ENCODE measurements at places on chromosomes 12 and 14.

DNA sequence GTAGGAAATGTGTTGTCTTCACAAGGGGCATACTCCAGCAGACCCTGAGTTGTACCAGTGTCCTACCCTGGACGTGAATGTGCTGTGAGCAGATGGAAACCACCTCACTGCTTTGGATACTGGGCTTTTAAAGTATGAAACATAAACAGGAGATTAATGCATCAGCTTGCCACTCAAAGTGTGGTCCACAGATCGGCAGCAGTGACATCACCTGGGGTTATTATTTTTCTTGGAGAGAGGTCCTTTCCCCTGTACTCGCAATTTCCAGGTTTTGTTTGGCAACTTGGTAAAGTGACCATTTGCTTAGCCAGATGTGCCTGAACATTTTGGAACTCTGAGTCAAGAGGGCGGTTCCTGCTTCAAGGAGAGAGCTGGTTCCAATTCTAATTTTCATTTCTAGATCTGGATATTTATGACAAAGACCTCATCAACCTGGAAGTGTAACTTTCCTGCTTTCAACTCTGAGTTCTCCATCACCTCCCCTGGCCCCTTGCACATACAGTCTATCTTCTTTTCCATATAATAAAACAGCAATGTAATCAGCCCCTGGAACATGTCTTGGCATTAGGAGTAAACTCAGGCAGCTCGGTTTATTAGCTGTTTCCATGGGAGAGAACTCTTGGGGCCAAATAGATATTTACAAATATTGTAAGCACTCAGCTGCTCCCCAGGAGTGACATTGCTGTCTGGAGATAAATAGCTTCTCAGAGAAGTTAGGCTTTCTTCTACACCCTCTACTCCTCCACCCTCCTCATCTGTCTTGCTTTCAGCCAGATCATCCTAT lies 237.0 kb upstream of the TBX3 start:
- DNase-seq, result no peak

GRCh38 chr12:54601841-54602240 lies 13.4 kb upstream of the PPP1R1A start:
- no peak for DNase-seq

DNA sequence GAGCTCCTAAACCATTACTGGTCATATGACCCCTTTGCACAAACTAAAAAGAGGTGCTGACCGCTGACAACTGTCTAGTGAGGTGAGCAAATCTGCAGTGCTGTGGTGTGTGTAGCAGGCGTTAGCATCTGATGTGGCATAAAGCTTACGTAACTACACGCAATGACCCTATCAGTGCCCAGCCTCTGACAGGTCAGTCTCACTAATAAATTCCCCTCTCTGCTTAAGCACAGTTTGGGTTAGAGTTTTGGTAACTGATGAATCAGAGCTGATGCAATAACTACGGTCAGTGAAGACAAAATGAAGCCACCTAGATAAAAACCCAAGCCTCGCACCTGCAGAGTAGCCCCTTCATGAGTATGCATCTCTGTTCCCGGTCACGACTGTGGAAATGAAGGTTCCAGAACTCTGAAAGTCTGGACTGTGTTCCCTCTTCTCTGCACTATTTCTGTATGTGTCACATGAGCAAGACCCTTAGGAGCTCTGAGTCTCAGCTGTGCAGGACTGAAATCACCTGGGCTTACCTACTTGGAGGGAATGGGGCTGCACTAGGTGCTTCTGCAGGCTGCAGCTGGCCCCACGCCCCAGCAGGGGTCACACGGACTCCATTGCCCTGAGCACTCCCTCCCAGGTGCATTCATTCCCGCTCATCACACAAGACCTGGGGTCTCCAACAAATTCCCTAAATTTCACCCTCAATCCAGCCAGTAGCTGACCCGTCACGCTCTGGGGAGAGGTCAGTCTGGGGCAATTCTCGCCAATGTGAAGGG lies 54.4 kb downstream of the RIMBP2 start:
- DNase-seq, result no peak

DNA sequence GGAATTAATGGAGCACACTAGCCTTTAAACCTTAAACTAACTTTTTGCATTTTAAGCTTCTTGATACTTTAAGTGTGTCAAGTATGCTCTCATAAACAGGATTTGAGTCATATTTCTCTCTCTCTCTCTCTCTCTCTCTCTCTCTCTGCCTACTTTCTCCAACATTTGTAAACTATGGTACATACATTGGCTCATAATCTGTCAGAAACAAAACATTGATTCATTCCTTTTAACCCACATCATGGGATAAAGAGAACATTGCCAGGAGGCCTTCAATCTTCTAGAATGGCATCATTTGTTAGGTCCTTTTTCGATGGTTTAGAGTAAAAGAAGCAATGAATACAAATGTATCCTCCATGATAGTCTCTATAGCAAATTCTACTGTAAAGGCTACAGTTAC lies 81.6 kb upstream of the RERGL start:
- DNase-seq, result no peak

- DNase-seq, result no peak
Observed at GRCh38 chr12:80625051-80625450, 82.4 kb upstream of the MYF6 start.

DNA sequence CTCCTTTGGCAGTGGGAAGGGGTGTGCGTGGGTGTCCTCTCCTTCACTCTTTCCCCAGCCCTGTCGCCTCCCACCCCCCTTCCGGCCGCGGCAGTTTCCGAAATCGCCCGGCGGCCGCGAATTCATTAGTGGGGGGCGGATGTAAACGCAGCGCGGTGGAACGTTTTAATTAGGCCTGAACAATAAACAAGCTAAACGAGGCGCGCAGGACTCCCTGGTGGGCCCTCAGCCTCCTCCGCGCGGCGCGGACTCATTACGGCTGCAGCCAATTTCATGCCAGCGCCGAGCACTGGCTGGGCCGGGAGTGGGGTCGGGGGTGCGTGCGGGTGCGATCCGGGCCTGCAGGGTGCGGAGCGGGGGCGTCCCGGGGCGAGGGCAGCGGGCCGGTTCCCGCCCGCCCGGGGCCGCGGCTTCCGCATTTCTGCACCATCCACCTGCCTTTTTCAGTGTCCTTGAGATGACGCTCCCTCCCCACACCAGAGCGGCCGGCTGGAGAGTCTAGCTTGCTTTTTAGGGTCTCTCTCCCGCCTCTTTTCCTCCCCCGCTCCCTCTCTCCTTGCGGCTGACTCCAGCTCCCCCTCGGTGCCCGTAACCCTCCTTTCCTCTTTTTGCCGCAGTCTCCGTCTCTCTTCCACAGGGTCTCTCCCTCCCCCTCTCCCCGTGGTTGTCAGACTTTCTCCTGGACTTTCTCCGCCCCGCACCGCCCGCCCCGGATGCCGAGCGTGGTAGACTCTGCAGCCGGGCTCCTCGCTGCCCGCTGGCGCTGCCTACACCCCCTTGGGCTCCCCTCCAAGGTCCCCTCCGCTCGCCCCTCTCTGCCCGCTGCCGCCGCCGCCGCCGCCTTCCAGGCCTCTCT lies at the start of gene CISTR:
TSS of gene CISTR (minus strand) at position 644 of the 856 bp plus-strand sequence.
- DNase-seq, result peak; percentile 66

GRCh38 chr14:96184737-96185136 lies 19.9 kb upstream of the BDKRB2 start:
- no peak for DNase-seq

- peak; percentile 49 for DNase-seq
Observed at GRCh38 chr12:102811110-102811737, 105.8 kb downstream of the PAH start.

DNA sequence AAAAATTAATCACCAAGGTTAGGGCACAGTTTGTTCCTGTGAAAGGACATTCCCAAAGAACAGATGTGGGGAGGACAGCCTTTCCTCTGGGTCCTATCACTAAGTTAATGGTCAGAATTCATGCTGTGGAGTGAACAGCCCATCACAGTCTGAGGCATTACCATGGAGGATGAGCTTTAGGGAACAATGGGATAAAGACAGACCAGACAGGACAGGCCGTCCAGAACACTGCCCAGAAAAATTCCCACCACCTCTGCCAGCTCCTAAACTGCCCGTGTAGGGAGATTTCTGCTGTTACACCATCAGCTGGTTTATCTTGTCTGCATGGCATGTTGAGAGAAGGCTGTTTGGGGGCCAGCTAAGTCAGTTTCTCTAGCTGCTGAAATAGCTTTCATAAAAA lies 49.6 kb upstream of the IFNG-AS1 start:
- no peak for DNase-seq

DNA sequence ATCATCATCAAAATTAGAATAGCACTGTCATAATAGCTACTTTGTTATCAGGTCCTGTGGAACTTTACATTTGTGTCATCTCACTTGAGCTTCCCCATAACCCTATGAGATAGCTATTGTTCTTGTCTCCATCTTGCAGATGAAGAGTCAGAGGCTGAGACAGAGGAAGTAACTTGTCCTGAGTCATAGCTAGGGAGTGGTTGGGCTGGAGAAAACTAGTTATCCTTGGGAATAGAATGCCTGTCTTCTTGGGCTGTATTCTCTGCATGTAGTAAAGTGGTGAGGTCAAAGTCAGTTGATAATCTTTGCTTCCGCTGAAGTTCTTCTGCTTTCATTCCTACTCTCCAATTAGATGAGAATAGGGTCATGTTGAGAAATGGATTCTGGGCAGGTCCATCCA lies 117.0 kb downstream of the SMOC1 start:
- DNase-seq, result no peak

DNA sequence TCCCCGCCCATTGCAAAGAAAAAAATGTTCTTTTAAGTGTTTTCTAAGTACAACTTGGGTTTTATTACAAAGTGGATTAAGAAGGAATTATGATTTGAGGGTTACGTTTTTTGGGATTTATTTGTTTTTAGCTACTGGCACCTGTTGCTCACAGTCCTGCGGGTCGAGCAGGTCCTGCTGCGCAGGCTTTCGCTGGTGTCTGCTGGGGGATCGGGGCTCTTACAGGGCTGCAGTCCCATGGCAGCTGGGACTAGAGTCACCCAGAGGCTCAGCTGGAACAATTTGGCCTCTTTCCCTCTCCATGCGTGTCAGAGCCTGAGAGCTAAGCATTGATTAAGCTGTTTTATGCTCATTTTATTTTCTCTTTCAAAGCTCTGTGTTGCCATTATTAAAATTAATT lies 55.6 kb upstream of the DYNC1H1 start:
- no peak for DNase-seq

DNA sequence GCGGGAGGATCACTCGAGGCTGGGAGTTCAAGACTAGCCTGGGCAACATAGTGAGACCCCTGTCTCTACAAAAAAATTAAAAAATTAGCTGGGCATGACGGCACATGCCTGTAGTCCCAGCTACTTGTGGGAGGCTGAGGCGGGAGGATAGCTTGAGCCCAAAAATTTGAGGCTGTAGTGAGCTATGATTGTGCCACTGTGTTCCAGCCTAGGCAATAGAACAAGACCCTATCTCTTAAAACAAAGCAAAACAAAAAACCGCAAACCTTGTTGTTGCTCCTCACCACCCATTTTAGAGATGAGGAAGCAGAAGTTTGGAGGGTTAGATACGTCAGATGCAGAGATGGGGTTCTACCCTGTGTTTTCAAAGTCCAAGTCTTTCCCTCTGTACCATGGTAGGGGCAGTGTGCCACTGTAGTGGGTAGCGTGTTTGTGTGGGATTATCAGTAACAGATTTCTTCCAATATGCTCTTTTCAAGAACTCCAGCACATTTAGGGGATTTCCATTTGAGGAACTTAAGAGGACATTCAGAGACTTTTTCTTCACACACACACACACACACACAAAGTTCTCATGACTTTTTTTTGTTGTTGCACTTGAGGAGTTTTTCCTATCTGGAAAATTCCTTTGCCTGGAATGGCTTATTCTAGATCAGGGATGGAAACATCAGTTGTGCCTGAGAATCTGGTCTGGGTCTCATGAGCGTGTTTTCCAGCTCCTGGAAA lies 186.5 kb downstream of the CHST11 start:
- no peak for DNase-seq

GRCh38 chr14:103856607-103857006 lies 9.2 kb upstream of the PPP1R13B start:
- no peak for DNase-seq

DNA sequence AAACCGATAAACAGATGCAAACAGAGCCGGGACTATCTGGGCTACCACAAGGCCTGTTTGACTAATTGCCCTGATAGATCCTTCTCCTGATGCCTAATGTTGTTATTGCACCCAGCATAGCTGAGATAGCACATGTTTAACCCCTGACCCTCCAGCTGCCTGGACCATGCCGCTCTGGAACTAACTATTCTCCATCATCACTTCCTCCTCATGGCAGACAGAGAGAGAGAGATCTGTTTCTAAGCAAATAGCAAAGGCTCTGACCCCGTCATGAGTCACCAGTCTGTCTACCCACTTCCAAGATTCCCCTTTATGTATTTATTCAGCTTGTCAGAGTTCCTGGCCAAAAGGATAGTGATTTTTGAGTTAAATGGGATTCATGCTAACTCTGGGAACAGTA lies 58.2 kb upstream of the FLRT2 start:
- DNase-seq, result no peak

- no peak for DNase-seq
Observed at GRCh38 chr12:114241973-114242434, 163.9 kb downstream of the TBX5 start.

- no peak for DNase-seq
Observed at GRCh38 chr12:121223292-121224285, 13.7 kb downstream of the P2RX4 start.

- no peak for DNase-seq
Observed at GRCh38 chr12:65508276-65509035, 230.0 kb downstream of the MSRB3 start.

- DNase-seq, result peak; percentile 85
Observed at GRCh38 chr12:104958001-104958804, at the start of gene SLC41A2. Gene SLC41A2 (minus strand): TSS chr12:104958290. CDS start chr12:104928527, 29,763 bp downstream.

GRCh38 chr12:12048266-12048665 lies 22.5 kb upstream of the BCL2L14 start:
- DNase-seq, result no peak

DNA sequence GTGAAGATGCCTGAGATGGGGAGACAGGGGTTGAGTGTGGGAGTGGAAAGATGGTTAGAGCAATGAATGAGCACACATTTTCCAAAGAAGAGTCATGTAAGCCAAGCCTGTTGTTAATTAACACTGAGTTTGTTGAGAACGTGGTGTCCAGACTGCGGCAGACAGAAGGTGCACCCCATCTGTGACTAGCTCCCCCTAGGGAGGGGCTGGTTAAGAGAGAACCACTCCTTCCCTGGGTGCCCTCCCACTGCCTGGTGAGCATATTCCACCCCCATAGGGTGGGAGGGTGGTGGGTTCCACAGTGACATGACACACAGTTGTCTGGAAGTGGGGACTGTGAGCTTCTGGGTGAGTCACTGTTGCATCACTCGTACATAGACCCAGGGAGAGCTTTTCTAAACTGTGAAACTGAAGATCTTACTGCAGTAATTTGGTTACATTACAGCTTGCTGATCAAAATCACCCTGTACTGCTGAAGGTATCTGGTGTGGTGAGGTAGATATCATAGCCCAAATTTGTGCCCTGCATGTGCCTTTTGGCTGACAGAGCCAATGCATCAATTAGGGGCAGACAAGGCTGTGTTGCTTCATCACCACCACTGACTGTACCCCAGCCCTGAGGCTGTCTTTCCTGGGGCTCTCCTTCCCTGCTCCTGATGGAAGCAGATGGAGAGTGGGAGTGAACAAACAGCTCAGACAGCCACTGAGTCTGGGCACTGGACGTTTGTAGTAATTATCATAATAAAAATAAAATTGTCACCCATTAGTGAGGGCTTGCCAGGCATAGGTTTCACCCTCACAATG lies 150.9 kb downstream of the EMP1 start:
- DNase-seq, result no peak

All from right forelimb (tissue), 1 donor.